ENCODE measurements at places on chromosomes 1 and 21.

GRCh38 chr1:91683598-91683951 is 182.9 kb downstream of the CDC7 start:
- H3K36me3 ChIP-seq: no peaks in the 10 kb centered on the region
- no peaks in the 10 kb centered on the region for H3K4me1 ChIP-seq
- no peak overlapping the region for H3K4me3 ChIP-seq
- peaks cover 41% of the 10 kb centered on the region for H3K27me3 ChIP-seq
- H3K27ac ChIP-seq: no peak overlapping the region
- no peak for DNase-seq

DNA sequence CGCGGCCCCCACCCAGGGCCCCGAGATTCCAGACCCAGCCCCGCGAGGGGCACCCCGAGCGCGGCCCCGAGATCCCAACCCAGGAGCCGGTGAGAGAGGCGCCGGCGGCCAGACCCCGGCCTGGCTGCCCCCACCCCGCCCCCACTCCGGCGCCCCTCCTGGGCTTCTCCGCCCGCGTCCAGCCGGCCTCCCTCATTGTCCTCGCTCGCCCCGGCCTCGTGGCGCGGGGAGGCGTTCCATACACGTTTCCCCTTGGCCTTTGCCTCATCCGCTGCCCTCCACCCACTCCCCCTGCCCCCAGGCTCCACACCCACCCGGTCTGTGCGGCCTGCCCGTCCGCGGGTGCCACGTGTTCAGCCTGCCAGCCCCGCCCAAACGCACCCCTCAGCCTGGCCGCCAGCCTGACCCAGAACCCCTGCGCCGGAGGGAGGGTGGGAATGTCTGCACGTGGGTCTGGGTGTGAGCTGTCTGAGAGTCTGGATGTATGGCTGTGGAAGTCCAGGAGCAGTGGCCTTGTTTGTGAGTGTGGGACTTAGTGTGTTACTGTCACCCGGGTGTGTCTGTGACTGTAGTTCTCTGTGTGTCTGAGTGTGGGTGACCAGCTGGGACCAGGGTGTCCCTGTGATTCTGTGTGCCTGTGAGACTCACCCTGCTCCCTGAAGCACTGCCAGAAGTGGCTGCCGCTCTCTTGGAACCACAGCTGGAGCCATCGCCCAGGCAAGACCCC is 681 bp downstream of the B4GALT2 start:
- DNase-seq: peak; percentile 89
- H3K4me1 ChIP-seq: peaks cover 42% of the 10 kb centered on the region
- peak overlapping the region; percentile 37 for H3K27ac ChIP-seq
- H3K36me3 ChIP-seq: peaks cover 16% of the 10 kb centered on the region
- H3K4me3 ChIP-seq: peak overlapping the region; percentile 59

GRCh38 chr1:212034516-212035122 is 738 bp downstream of the INTS7 start:
- peak overlapping the region; percentile 81 for H3K27ac ChIP-seq
- H3K36me3 ChIP-seq: peaks cover 10% of the 10 kb centered on the region
- peaks cover 22% of the 10 kb centered on the region for H3K4me1 ChIP-seq
- DNase-seq: no peak

GRCh38 chr1:206513312-206514111 is 6.2 kb downstream of the RASSF5 start:
- H3K36me3 ChIP-seq: no peaks in the 10 kb centered on the region
- peaks cover 15% of the 10 kb centered on the region for H3K4me1 ChIP-seq
- DNase-seq: no peak

- H3K36me3 ChIP-seq: no peaks in the 10 kb centered on the region
- H3K4me1 ChIP-seq: no peaks in the 10 kb centered on the region
- H3K27me3 ChIP-seq: no peaks in the 10 kb centered on the region
- no peak overlapping the region for H3K4me3 ChIP-seq
- no peak overlapping the region for H3K27ac ChIP-seq
Measured at GRCh38 chr1:71828431-71829012, 453.8 kb downstream of the NEGR1 start.

DNA sequence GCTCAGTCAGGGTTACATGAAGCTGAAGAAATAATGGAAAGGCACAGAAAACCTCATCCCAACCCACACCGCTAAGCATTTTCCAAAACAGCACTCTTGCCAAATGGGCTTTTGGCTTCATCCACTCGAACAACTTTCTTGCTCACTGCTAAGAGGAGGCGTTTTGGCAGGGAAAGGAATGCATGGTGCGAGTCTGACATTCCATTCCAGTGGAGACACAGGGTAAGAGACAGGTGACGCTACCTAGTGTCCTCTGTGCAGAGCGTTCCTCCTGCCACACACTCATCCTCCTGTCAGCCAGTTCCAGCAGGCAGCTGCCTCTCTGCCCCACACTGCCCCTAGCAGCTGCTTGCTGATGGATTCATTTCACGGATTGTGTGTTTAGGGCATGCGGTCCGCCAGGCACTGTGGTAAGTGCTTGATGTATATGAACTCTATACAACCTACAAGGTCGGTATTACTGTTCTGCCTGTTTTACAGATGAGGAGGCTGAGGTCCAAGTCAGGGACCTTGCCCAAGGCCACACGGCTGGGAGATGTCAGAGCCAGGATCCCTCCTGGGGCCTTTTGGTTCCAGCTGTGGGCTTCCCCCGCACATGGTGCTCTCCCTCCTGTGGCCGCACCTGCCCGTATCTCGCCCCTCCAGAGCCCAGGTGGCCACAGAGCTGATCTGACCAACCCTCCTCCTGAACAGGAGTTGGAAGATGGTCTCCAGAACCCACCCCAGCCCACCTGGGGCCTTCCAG is 25.7 kb upstream of the BACE2 start:
- H3K4me1 ChIP-seq: no peaks in the 10 kb centered on the region
- no peak overlapping the region for H3K4me3 ChIP-seq
- DNase-seq: no peak
- no peak overlapping the region for H3K27ac ChIP-seq

DNA sequence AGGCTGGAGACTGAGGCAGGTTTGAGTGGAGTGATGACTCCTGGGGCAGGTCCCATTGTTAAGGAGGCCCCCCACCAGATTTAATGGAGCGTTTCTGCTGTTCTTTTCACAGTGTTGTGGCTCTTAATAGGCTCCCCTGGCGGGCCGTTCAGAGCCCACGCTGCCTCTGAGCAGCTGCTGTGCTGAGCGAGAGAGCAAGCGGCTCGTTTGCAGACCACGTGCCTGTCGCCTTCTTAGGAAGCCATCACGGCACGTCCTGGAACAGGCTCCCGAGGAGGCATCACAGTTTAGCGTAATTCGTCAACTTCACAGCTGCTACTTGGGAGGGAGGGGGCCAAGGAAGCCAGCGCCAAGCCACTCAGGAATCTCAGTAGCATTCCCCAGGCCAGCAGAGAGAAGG is 70.5 kb upstream of the CTTNBP2NL start:
- no peak overlapping the region for H3K27ac ChIP-seq
- H3K4me3 ChIP-seq: no peak overlapping the region
- H3K27me3 ChIP-seq: peaks cover 23% of the 10 kb centered on the region
- H3K36me3 ChIP-seq: no peaks in the 10 kb centered on the region

- no peak for DNase-seq
- no peaks in the 10 kb centered on the region for H3K36me3 ChIP-seq
- no peaks in the 10 kb centered on the region for H3K27me3 ChIP-seq
- peaks cover 8% of the 10 kb centered on the region for H3K4me1 ChIP-seq
- H3K27ac ChIP-seq: no peak overlapping the region
Measured at GRCh38 chr21:39018730-39019129, 164.5 kb downstream of the PSMG1 start.

DNA sequence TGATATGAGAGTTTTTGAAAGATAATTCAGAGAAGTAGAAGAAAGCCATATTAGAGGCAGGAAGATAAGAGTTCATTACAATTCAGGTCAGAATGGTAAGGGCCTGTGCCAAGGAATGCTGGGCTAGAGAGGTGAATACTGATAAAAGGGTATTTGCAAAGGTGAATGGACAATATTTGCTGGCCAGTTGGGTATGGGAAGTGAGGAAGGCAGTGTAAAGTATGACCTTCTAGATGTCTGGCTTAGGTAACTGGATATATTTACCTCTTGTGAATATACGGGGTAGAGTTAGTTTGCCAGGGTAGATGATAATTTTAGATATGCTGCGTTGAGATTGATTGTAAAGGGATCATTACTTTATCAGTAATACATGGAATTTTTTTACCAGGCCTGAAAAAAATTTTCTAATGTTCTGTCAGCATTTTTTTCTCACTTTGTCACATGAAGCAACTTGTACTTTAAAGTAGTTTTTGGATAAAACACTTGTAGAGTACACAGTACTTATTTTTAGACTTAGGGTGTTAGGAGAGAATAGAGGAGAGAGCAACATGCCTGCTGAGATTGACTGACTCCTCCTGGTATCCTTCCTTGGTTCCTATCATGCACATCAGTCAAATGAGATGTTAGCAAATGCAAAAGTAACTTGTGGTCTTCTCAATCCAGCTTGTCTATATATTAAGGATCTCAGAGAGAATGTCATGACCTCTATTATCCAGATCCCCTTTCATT is 14.1 kb downstream of the RTCA start:
- DNase-seq: no peak
- H3K4me1 ChIP-seq: no peaks in the 10 kb centered on the region
- H3K27ac ChIP-seq: no peak overlapping the region
- peaks cover 89% of the 10 kb centered on the region for H3K36me3 ChIP-seq
- H3K4me3 ChIP-seq: no peak overlapping the region

DNA sequence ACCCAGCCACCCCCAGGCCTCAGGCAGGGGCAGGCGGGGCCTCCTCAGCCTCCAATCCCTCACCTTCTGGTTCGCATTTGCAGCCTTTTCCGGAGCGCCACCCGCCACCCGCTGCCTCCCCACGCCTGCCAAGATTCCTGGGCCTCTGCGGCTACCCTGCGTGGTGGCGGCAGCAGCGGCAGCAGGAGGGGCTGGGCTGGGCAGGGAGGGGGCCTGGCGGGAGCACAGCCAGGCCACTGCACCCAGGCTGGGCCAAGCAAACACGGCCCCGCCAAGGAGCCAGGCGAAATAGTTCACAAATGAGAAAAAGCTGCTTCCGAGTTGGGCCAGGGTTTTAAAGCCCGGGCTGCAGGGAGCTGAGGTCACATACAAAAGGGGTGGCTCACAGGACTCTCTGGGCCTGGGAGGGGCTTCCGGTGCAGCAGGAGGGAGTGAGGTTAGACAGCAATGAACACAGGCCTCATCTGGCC is 9.8 kb downstream of the COL8A2 start:
- H3K4me3 ChIP-seq: no peak overlapping the region
- peak; percentile 88 for DNase-seq

GRCh38 chr1:241130881-241131280 is 226.1 kb downstream of the RGS7 start:
- H3K4me1 ChIP-seq: peaks cover 7% of the 10 kb centered on the region
- DNase-seq: no peak
- H3K4me3 ChIP-seq: no peak overlapping the region
- H3K36me3 ChIP-seq: no peaks in the 10 kb centered on the region
- no peak overlapping the region for H3K27ac ChIP-seq
- no peaks in the 10 kb centered on the region for H3K27me3 ChIP-seq

DNA sequence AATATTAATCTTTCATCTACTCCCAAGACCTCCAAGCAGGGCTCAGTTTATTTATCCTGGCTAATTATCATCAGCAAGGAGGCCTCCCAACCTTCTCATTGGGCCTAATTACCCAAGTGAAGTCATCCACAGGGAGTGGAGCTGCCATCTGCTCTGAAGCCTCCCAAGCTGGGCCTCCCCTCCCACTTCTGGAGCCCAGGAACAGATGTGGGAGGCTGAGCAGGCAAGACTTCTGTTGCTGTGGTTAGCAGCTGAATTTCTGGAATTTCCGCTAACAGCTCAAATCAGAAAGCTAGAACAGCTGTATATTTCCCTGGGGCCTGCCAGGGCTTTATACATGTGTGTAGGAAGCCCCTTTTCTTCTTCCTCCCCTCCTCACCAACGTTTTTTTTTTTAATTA is 127.5 kb downstream of the UCK2 start:
- H3K36me3 ChIP-seq: no peaks in the 10 kb centered on the region
- H3K27ac ChIP-seq: no peak overlapping the region
- no peak overlapping the region for H3K4me3 ChIP-seq
- no peaks in the 10 kb centered on the region for H3K4me1 ChIP-seq

DNA sequence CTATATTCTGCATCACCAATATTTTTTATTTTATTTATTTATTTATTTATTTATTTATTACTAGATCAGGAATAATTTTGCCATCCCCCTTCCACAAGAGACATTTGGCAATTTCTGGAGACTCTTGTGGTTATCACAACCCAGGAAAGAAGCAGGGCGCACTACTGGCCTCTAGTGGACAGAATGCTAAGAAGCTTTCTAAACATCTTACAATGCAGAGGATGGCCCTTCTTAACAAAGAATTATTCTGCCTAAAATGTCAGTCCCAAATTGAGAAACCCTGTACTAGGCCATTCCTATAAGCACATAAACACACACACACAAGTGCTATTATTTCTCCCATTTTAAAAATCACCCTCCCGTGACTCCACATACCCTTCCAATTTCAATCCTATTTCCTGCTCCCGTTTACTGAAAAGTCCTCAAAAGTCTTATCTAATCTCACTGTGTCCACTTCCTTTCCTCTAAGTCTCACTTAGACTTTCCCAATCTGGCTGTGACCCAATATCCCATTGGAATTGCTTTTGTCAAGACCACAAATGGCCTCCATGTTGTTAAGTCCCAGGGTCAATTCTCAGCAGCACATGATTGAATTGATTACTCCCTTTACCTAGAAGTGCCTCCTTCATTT is 43.7 kb upstream of the RNF11 start:
- H3K4me1 ChIP-seq: no peaks in the 10 kb centered on the region
- H3K27ac ChIP-seq: no peak overlapping the region
- peak; percentile 41 for DNase-seq
- H3K36me3 ChIP-seq: no peaks in the 10 kb centered on the region

DNA sequence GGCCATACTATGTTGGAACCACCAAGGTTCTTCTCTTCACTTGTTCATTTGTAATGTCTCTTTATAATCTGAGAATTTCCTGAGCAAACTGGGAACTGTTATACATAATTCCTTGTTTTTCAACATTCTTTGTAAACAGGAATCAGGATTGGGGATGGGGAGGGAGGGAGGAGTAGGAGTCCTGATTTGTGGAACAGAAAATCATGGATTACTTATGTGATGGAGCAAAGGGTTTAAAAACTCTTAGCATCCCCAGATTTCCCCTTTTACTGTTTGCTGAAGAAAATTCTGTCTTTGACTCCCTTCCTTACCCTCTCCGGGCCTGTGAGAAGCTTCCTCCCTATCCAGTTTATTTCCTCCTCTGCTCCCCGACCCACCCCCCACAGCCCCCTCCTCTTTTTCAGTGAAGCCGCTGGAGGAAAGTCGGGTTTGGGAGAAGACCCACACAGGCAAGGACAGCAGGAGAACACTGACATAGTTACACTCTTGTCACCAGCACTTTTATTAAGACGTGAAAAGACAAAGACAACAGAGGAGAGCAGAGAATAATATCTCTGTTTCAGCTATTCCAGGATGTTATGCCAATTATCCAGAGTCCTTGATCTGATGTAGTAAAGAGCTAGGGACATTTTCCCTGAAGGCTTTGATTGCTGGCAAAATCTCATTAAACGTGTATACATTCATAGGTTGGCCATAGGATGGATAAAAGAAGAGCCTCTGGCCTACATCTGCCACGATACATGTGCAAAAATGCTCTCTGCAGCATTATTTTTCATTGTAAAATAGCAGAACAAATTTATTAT is 4.6 kb upstream of the NBPF1 start:
- peaks cover 28% of the 10 kb centered on the region for H3K36me3 ChIP-seq
- peak; percentile 70 for DNase-seq
- no peaks in the 10 kb centered on the region for H3K27me3 ChIP-seq
- H3K27ac ChIP-seq: no peak overlapping the region
- no peak overlapping the region for H3K4me3 ChIP-seq
